Spinal cord (tissue), 10 donors: ENCODE measurements at places on chromosomes 7 and 10.

DNA sequence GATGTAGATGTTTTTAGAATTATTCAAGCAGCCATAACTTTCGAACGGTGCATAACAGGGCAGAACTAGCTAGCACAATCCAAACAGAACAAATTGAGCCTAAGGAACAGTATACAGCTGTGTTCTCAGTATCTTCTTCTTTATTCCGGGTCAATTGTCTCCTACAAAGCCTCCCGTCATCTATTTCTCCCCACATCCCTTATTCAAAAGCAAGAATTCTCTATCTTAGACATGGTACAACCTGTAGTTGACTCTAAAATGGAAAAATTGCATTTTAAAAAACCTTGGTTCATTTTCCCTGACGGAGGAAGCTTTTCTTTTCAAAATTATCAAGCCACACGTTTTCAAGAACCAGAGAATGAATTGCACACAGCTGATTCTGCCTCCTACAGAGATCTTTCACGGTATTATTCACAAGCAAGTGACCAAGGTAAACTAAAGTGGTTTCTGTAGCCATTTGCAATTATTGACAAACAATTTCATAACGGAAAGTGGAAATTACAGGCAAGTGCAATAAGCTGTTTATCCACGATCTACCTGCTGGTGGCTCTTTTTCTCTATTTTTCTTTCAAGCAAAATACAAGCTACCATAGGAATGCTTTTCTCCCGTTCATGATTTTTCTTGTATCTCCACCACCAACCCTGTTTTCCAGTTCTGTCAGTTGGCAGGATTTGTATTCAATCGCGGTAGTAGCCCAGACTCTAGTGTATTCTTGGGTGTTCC lies 2.3 kb downstream of the GRM8 start:
- peak; percentile 87 for DNase-seq

DNA sequence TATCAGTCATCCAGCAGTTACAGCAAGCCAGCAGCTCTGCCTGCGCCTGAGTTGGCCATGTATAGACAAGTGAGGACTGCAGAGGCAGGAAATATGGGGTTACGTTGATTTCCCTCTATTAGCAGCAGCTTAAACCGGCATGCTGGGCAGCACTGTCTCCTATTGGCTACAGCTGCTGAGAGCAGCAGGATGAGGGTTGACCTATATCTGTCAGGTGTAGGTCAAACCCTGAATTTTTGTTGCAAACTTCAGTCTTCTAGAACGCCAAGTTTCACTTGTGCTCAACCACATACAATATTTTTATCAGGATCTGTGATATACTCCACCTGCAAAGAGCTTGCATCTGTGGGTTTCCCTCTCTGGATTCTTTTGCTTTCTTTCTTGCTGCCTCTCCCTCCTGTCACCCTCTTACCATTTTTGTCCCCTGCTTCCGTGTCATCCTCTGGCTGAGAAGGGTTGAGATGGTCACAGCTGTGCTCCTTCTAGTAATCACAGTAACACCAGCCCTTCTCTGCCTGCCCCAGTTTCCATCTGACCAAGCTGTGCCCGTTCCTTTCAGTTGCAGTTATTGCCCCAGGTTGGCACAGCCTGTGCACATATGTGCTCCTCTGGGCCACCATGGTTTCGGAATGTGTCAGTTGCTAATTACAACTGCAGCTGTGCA lies 23.8 kb upstream of the GLCCI1 start:
- no peak for DNase-seq

DNA sequence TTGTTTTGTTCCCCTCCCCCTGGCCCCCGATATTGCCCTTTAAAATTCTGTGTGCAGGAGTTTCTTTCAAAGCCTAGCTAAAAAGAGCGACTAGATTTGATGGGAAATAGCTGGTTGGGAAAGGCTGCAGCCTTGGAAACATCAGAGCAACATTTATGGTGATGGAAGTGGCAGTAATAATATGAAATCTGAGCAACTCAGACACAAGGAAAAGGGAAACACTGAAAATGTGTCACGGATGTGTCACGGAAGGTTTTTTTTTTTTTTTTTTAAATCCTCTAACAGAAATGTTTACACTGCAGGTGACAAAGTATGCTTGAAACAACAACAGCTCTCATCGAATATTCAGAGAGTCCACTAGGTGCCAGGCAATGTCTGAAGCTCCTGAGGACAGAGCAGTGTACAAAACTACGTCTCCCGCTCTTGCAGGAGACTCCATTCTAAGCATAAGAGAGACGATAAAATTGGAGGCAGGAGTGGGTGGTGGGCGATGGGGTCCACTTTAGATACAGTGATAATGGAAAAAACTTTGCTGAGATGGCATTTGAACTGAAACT lies 143.0 kb downstream of the RSU1 start:
- no peak for DNase-seq

DNA sequence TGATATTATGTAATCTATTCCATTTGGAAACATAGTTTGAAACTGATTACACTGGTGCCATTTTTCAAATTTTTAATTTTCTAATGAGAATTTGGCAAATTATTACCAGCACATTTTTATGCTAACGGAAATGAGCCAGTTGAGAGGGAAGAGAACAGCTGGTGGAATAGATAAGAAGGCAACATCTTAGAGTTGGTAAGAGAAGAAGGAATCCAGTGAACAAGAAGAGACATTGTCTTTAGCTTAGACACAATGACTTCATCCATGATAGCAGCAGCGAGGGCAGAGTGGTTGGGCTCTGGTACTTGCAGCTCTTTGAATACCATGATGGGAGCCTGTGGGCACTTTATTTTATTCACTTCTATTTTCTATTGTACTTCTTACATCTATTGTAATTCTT lies 89.6 kb downstream of the CHRM2 start:
- DNase-seq: no peak

- no peak for DNase-seq
These were observed 13.1 kb downstream of the TAS2R41 start for GRCh38 chr7:143490717-143491306.

DNA sequence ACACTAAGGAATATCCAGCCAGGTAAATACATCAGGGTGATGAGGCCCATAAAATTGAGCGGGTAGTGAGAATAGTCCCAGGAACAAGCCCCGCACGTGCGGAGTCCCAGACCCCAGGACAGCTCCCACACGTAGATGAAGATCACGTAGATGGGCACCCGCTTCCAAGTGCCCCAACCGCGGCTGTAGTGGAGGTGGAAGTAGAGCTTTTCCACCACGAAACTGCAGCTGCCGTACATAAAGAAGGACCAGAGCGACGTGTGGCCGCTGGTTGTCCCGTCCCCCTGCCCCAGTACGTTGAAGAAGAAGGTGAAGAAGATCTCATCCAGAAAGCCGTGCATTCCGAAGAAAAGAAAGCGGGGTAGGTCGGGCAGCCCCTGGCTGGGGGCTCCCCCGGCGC lies 948 bp downstream of the TMEM229A start:
- DNase-seq: peak; percentile 70

DNA sequence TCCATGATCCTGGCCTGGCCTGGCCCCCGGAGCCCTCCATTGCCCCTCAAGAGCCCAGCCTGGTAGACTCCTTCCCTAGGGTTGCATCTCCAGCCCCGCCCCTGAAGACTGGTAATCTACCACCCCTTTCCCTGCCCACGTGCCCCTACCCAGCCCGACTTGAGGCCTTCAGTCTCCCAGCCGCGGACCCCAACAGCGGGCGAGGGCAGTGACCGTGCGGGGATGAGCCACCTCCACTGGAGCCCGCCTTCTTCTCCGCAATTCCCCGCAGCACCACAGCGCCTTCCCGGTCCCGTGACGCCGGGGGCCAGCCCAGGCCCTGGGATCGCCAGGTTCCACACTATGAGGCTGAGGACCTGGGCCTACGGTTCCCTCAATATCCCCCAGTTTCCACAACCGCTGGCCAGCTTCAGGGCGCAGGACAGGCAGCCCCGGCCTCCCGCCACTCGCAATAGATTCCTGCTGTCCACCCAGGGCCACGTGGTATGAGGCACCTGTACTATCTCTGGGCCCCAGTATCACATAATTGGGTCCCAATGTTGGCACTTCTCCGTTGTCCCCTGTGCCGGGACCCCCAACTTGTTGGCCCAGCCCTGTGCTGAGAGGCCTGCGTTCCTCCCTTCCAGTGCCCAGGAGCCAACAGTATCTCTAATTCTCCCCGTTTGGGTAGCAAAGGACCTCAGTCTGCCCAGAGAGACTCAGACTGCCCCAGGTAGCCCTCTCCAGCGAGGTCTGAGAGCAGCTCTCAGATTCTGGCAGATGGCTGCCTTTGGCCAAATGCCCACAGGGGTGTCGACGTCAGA lies 1.1 kb upstream of the GPRIN2 start:
- DNase-seq: no peak

DNA sequence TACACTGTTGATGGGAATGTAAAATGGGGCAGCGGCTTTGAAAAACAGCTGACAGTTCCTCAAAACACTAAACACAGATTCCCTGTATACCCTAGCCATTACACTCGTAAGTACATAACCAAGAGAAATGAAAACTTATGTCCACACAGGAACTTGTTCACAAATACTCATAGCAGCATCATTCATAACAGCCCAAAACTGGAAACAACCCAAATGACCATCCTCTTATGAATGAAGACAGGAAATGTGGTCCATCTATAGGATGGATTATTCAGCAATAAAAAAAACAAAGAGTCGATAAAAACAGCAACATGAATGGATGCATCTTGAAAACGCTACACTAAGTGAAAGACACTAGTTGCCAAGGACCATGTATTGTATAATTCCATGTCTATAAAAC lies 23.7 kb downstream of the NMT2 start:
- DNase-seq: no peak

GRCh38 chr7:129989466-129989865 lies 36.7 kb upstream of the UBE2H start:
- DNase-seq: no peak

DNA sequence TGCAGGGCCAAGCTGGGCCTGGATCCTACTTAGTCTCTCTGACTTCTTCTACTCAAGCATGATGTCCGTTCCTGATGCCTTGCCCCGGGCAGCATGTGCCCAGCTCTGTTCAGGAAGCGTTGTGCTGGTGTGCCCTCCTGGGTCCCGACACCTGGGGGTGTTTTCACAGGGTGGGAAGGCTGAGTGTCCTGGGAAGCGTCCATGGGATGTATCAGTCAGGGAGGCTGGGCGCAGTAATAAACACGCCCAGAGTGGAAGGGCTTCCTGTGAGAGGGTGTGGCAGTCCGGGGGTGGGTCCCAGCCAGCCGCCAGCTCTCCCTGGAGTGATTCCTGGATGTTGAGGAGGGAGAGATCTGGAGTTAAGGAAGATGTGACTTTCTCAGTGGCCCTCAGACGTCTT lies 29.0 kb downstream of the FOXK1 start:
- DNase-seq: no peak

DNA sequence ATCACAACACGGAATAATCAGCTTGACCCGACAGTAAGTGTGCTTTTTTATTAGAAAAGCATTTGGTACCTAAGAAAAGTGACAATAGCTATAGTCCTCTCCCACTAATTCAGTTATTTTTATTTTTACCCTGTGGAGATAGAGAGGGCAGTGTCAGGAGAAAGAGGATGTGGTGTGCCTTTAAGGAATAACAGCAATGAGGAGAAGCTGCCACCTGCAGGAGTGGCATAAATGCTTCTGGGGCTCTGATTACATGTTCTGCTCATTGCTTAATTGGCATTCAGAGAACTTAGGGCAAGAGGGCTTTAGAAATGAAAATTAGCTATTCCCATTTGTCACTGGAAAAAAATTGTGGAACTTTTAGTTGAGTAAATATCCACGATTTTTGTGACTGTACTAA lies 60.1 kb downstream of the DENND11 start:
- DNase-seq: no peak

DNA sequence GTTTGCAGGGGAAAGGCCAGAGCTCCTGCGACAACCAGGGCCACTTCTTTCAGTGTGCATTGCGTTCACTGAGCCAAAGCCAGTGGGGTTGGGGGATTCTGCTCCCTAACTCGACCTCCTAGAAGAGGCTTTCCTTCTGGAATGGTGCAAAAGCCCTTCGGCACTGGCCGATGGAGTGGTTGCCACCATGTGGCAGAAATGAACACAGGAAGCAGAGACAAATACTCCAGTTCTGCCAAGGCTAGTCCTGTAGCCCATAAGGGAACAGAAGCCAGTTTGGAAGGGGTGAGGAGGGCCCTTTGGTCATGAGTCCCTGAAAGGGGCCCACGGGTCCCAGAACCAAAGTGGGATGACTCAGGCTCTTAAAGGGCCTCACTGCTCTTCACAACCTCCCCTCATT lies 29.7 kb upstream of the ACSL5 start:
- DNase-seq: no peak

DNA sequence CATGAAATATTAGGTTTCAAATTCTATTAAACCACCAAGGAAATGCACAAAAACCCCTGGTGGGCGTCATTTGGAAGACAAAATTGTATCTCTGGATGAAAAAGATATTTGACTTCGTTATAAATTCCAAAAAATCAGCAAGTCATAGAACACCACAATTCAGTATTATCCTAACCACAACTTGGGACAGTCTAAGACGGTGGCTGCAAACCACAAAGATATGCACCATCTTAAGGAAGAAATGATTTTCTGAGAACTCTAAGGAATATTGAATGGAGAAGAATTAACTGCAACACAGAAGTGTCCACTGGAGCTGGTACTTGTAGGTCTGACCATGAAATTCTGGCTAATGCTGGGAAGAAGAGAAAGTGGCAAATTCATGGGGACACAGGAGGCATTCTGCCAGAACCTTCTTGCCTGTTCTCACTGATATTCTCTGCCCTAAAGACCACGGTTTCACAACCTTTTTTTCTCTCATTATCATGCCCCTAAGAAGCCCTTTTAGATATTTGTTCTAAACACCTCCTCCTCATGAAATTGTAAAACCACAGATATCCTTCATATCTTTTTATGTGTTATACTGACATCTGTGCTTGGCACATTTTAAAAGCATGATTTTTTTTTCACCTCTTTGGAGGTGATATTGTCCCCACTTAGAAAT lies 92.9 kb downstream of the SFMBT2 start:
- DNase-seq: no peak

DNA sequence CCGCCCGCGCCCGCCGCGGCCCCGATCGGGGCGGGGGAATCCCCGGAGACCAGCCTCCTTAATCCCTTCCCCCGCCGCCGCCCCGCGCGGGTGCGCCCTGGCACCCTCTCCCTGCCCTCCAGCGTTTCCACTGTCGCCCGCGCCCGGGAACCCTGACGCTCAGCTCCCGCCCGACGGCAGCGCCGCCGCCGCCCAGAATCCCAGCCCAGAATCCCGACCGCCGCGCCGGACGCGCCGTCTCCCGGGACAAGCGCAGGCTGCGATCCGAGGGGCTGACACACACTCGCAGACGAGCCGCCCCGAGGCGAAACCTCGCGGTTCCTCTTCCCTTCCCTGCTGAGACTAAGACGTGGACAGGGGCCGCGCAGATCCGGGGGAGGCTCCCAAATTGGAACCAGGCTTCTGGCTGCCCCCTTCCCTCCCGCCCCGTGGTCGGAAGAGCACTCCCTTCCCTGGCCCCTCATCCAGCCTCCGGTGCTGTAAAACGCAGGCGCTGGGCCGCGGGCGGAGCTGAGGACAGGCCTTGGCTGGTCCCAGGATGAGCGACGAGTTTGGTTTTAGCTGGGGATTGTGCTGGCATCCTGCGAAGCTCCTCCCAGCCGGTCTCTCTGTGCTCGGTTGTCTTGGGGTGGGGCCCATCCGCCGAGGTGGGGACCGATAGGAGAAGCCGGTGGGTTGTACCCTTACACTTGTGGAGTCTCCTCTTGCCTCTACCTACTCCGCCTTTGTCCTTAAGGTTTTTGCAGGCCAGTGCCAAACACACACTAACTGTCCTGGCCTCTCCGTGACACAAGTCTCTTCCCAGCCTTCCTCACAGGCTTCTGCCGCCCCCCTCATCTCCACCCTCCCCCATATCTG lies 1.1 kb downstream of the MARVELD1 start:
- no peak for DNase-seq

- no peak for DNase-seq
These were observed 510.6 kb downstream of the ARL4A start for GRCh38 chr7:13198036-13198435.
